ENCODE measurements at places on chromosomes 6 and 20.
A peak's percentile ranks its signal among the peaks of the same experiment; 100 is the strongest.

GRCh38 chr20:12721636-12722035 lies 287.1 kb upstream of the SPTLC3 start:
- no peak for DNase-seq

- DNase-seq, result no peak
These were observed 563.1 kb upstream of the JARID2 start for GRCh38 chr6:14682812-14683211.

GRCh38 chr20:50605136-50605535 lies 86.2 kb downstream of the RIPOR3 start:
- no peak for DNase-seq

DNA sequence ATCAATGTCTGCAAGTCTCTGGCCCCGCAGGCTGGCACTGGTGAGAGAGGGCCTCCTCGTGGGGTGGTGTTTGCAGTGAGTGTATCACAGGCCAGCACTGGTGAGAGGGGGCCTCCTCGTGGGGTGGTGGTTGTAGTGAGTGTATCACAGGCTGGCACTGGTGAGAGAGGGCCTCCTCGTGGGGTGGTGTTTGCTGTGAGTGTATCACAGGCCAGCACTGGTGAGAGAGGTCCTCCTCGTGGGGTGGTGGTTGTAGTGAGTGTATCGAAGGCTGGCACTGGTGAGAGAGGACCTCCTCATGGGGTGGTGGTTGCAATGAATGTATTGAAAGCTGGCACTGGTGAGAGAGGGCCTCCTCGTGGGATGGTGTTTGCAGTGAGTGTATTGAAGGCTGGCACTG lies 53.3 kb upstream of the SLC22A1 start:
- DNase-seq, result no peak

GRCh38 chr20:61861054-61861841 lies 204.4 kb downstream of the TAF4 start:
- no peak for DNase-seq

DNA sequence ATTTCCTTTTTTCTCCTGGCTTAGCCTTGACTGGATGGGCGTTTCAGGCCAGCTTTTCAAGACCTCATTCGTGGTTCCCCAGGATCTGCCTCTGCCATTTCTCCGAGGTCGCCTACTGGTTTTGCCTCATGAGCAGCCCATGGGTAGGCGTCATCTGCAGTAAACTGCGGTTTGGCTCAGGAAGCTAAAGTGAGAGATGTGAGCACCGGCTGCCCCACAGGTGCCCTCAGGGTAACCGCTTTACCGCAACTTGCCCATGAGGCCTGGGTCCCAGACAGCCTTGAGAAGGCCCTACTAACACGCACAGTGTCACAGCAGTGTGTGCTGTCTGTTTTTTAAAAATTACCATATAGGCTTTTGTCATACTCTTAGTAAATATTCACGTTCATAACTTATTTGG lies 53.4 kb upstream of the TBXT start:
- DNase-seq, result no peak

GRCh38 chr6:143505111-143505510 lies 6.4 kb downstream of the FUCA2 start:
- no peak for DNase-seq

DNA sequence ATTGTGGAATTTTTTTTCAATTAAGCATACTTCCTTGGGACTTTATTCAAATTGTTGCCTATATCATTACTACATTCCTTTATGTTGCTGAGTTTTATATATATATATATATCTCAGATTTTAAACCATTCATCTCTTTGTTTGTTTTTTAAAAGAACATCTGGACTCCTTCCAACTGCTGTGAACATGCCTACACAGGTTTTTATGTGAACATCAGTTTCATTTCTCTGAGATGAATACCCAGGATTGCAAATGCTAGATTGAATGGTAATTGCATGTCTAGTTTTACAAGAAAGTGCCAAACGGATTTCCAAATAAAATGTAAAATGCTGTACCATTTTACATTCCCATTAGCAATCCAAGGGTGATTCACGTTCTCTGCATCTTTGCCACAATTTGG lies 1289.3 kb downstream of the HACE1 start:
- no peak for DNase-seq

- DNase-seq, result no peak
These were observed 68.3 kb upstream of the FRMD1 start for GRCh38 chr6:168147205-168147738.

DNA sequence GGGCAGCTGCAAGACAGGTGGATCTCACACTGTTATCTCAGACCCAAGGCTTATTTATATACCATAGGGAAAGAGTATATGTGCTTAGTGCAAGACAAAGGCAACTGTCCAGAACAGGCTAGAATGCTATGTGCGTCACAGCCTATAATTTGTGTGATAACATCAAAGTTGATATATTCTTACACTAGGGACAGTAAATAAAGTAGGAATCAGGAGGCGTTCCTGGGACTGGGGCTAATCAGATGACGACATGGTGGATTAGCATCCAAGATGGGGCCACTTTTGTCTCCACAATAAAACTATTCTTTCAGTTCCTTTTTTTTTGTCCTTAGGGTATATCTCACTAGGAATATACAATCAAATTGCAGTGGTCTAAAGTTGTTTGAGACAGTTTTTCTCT lies 54.9 kb upstream of the IER3 start:
- DNase-seq, result no peak

DNA sequence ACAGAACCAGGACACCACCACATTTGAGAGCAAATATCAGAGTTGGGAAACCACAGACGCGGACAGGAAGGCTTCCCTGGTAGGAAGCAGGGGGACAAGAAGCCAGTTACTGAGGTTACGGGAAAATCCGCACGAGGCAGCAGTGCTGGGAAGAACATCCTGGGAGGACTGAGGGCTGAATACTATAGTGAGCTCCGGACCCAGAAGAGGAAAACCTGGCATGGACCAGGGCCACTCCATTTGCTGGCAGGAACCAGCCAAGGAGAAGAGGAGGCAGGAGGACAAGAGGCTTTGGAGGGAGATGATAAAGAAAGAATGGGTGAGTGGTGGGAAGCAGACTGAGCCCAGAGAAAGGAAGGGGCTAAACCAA lies 6.1 kb upstream of the DSN1 start:
- no peak for DNase-seq

DNA sequence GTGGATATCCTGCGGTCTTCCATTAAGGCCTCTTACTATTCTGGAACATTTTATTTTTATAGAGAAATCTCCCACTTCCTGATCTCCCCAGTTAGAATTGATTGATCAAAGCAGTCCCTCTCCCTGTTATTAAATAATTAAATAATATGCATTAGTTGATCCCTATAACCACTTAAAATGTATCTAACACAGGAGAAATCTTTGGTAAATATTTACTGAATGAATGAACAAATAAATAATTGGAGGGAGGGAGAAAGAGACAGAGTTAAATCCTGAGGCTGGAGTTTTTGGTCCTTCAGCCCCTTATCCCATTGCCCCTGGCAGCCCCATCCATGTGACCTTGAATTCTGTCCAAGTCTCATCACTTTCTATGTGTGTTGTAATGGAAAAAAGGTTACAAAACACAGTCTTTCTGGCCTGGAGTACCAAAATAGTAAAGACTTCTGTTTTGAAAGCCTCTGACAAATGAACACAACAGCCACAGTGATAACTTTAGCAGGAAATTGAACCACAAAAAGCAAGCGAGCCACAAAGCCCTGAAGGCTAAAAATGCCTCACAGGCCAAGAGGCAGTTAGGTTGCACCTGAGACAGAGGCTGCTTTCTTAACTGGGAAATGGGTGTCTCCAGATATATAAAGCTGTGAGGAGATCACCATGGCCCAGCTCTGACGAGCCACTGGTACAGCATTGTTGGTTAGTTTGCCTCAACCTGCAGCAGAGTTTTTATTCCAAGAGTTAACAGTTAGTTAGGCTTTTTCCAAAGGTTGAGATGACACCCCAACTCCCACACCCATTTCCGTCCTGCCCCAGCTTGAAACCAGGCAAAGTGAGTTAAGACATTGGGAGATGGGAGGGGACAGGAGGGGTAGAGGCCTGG lies 11.3 kb downstream of the NT5E start:
- DNase-seq, result peak; percentile 28

DNA sequence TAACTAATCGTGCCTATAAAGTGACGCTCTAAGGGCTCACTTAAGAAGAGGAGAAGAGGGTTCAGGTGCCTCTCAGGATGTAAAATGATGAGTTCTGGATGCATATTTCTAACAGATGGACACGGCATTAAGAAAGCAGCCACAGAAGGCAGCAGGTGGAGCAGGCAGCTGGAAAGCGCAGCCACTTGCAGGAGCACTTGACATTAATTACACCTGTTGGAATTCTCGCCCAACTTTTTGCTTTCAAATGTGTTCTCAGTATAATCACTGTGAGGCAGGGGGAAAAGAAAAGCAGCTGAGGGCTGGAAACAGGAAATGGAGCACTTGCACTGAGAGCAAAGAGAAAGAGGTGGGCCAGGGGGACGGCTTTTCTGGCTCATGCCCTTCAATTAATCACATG lies 164.2 kb downstream of the NKAIN2 start:
- no peak for DNase-seq

GRCh38 chr20:32509639-32510066 lies 75.5 kb downstream of the NOL4L start:
- no peak for DNase-seq

GRCh38 chr20:15158533-15158932 lies 821.1 kb upstream of the FLRT3 start:
- no peak for DNase-seq

DNA sequence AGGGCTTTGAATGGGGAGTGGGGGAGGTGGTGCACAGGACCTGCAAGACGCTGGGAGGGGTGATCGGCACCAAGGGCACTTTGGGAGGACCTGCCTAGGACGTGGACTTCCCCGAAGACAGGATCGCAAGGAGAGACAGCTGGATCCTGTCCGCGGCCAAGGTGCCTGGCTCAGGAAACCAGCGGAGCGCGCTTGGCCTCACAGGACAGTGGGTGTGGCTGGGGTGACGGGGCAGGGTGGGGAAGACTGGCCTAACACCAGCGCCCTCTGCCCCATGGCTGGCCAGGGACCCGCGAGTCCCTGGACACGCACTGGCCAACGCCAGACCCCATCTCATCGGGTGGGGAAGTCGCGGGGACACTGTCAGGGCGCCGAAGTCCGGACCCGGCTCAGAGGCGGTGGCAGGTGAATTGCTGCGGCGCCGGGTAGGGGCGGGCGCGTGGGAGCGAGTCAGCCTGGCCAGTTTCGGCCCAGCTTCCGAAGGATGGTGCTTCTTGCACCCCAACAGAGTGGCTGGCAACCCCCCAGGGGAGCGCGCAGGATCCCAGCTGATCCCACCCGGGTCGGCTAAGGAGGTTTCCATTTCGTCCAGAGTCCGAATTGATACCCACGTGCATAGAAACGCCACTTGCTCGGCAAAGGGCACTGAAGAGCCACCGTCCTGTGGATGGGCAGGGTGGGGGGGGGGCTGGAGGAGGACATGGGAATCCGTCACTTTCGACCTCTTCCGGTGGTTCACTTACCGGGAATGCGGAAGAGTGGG lies 785 bp upstream of the THBD start:
- peak; percentile 83 for DNase-seq

- no peak for DNase-seq
These were observed 4.6 kb upstream of the BPIFA1 start for GRCh38 chr20:33231237-33231636.

- DNase-seq, result no peak
These were observed 31.5 kb downstream of the TRAF3IP2 start for GRCh38 chr6:111573892-111574797.

DNA sequence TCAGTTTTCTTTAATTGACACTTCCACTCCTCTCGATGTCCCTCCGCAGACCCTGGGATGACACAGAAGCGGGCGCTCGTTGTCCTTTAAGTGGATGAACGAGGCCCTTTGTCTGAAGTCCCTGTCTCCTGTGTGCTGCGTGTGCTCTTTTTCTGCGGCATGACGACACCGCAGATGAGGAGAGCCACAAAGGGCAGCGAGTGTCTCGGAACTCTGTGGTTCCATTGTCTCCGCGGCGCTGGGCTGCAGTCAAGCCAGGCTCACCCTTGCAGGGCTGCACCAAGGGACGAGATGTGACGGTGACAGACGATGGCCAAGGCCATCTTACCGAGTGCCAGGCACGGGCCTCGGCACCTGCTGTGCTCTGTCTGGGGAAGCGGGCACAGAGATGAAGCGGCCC lies 10.6 kb downstream of the PRR18 start:
- DNase-seq, result no peak

- DNase-seq, result no peak
These were observed 205.4 kb upstream of the CST7 start for GRCh38 chr20:24743641-24744040.

DNA sequence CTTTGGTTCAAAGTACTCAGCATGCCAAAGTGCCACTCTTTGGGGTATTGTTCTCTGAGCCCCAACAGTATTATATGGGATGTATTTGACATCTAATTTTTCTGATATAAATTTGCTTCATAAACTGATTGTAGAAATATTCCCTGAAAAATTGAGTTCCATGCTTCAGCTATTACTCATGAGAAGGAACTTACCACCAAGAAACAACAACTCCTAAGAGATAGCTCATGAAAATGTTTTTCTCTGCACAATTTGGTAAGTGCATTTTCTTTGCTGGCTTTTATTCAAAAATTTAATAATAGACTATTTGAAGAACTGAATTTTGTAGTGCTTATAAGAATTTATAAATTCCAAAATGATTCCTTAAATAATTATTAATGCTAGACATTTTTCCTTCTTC lies 12.8 kb upstream of the TPD52L1 start:
- no peak for DNase-seq

DNA sequence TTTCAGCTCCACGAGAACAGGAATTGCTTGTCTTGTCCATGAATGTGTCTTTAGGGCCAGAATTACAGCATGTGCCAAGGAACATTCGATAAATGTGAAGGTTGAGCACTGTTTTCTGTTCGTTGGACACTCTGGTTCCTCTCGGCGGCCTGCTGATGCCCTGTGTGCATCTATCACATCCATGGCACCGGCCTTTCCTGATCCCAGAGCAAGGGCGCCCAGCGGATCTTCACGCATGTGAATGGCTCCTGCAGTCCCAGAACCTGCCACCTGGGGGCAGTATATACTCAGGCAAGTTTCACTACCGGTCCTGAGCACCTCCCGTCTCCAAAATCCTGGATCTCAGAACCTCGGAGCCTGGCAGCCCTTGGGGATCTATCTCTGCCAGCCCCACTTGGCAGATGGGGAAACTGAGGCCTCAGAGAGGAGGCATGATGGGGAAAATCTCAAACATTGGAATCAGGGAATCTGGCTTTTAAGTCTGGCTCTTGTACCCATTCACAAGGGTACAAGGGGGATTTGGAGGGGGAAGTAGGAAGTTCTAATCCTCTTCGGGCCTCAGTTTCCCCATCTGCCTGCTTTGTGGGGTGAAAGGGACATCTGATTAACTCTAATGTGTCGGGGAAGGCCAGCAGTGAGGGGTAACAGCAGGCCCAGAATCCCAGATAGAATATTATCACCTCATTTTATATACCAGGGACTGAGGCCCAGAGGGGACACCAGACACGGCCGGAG lies 4.3 kb upstream of the CEBPB start:
- peak; percentile 95 for DNase-seq

GRCh38 chr20:63172726-63173125 lies 43.2 kb downstream of the YTHDF1 start:
- no peak for DNase-seq

GRCh38 chr20:24488064-24488799 lies 18.8 kb downstream of the SYNDIG1 start:
- no peak for DNase-seq

Measured in tibial artery (tissue), 4 donors.